ENCODE measurements at places on chromosomes 6 and 20.

DNA sequence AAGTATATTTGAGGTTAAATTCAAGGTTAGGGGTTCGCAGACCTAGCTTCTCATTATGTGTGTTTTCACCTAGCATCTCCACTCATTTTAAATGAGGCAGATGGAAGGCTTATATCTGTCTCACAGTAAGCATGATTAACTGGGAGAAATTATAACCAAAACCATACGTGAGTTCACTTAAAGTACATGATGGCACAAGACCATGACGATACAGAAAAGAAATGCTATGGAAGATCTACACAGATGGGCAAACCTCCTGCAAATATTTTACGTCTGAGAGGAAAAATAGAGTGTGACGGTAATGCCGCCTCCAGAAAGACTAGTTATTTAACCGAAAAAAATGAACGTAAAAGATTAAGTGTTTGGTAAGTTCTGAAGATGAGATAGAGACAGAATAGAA, 337.8 kb downstream of the FARS2 start:
- DNase-seq: no peak

DNA sequence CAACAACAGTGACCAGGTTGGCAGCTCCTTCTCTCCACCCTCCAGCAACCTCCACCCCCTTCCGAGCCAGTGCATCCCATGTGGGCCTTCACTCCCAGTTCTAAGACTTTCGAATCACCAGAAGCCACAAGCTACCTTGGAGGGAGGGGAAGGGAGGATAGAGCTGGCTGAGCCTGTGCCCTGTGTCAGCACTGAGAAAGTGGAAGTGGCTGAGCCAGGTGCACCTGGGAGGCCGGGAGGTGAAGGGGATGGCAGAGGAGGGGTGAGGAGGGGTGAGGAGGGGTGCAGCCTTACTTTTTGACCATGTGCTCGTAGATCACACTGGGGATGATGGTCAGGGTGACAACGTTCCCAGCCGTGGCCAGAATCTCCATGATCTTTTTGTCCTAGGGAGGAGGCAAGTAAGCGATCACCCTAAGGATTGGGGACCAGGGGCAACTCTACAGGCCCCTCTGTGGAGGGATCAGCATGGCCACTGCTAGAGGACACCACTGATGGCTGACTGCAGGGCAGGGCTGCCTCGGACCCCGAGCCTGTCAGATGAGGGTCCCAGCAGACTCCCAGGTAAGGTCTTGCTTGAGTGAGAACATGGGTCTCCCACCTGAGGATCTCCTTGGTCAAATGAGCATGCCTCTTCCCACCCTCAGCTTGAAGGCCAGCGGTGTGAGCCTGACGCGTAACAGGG, 18.3 kb downstream of the SDCBP2 start:
- DNase-seq: no peak

DNA sequence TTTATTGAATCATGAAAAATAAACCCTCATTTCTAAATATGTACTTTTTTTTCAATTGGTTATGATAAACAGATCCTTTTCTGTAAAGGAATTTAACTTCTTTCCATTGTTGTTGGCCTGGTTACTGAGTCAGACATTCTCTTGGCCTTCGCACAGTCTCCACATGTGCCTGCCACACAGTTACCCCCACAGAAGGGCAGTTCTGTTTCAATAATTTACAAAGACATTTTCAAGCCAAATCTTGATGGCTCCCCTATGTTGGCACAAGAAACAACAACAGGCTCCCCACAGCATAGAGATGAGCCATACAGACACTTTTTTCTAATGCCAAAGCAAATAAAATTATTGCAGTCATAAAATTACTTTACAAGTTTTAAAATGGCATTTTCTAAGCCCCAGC, 55.6 kb upstream of the BEND6 start:
- DNase-seq: no peak

DNA sequence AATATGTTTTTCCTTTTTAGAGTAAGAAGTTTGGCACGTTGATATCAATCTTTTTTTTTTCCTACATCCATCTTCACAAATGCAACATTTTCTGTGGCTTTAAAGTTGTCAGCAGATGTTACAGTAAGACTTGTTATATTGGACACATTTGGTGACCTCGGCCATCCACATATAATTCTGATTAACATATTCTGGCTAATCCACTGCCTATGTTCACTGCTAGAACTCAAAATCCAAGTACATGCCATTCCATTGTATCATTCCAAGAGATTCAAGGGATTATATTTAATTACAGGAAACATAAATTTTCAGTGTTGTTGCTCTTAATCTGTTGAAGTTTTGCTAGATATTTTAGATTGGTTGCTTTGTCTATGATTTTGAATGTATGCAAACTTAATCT, 367.6 kb downstream of the TENT5A start:
- DNase-seq: no peak

DNA sequence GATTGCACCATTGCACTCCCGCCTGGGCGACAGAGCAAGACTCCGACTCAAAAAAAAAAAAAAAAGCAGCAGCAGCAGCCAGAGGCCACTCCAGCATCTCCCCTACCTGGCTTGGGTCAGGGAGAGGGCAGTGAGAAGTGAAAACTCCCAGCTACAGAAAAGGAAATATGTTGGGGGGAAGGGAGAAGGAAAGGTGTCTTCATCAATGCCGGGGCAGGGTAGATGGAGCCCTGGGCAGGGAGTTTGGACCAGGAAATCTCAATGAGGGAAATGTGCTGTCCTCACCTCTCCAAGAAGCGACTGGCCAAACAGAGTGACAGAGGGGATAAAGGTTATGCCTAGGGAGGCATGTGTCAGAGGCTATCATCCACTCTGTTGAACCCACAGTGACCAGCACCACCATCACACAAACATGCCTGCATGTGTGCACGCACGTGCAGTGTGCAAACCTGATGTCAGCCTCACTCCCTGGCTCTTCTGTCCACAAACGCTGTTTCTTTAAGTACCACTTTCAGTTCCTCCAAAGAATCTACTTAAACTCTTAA, 887 bp upstream of the AIF1 start:
- DNase-seq: no peak

GRCh38 chr6:167650730-167651317, 175.9 kb upstream of the AFDN start:
- DNase-seq: no peak

- DNase-seq: no peak
Observed at GRCh38 chr6:40349123-40349900, 237.9 kb downstream of the LRFN2 start.

GRCh38 chr6:30779850-30780641, 35.7 kb upstream of the IER3 start:
- no peak for DNase-seq
